ENCODE measurements at places on chromosomes 12 and 14.
A peak's percentile ranks its signal among the peaks of the same experiment; 100 is the strongest.

GRCh38 chr14:77017666-77018065 lies 10.8 kb downstream of the IRF2BPL start:
- DNase-seq = no peak

- DNase-seq = no peak
Measured at GRCh38 chr12:53674977-53675700, 744 bp downstream of the ATP5MC2 start.

DNA sequence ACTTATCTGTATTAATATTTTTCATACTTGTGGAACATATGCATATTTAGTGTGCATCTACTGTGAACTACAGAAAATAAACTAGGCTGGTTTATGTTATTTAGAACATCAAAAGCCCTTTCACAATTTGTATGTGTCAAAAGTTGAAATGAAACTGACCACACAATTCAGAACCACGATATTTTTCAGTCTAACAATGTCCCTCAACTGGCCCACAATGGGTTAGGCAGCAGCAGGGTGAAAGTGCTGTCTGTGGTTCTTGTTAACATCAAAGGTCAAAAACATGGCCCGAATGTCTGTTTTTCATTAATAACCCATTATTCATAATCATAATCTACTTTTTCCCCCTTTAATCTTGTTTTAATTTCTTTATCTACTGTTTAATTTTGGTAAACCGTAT lies 559.9 kb upstream of the ATP2B1 start:
- no peak for DNase-seq

DNA sequence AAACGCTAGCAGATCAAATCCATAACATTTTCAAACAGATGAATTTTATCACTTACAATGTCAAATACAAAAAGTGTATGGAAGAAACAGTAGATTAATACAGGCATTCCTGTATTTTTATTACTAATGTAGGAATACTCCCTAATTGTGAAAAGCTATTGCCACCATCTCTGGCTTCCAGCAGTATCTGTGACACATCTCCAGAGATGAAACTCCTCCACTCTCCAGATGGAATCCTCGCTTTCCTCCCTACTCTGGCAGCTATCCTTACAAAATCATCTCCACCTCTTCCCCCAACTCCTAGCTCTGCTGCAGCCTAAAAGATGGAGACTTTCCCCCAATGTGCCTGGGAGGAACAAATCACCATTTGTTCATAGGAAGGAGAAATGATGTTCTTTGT lies 211.4 kb downstream of the SSPN start:
- DNase-seq = no peak

DNA sequence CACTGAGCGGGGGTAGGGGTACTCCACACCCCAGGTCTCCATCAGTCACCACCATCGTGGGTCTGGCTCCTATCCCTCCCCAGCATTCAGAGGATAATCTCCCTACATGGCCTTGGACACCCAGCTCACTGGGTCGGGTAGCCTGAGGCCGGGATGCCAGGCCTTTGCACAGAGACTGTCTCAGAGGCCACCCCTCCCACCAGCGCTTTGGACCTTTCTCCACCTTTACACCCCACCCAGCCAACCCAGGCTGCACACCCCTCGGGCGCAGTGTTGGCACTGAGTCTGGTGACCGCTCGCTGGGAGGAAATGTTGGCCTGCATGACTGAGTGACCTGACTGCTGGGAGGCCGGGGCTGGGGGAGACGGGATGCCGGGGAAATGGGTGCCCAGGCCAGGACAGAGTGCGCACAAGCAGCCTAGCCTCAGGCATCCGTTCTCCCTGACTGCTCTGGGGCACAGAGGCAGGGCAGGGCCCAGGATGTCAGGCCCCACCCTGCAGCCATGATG lies 10.6 kb upstream of the LBHD2 start:
- peak; percentile 70 for DNase-seq

GRCh38 chr12:7638064-7638759 lies 27.5 kb downstream of the APOBEC1 start:
- no peak for DNase-seq

DNA sequence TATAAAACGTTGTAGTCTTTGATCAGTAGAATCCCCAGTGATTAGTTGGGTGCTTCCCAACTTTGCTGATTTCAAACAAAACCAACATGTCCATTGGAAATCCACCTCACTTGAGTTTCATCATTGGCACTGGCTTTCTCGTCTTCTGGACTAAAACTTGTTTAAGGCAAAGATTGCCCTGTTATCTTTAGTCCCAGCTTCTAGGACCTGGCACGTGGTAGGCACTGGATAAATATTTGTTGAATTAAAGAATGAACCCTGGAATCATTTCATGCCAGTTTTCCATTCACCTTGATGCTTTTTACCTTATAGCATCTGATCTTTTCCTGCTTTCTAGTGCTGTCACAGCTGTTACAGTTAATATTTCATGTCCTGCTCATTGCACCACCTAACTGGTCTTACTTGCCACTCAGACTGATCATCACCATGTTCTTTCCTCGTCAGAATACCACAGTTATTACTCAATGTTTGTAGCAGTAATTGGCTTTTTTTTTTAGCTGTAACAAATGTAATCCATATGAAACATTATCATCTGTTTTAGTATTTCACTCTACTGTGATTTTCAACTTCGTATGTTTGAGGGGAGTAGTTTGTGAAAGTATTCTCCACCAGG lies 7.3 kb upstream of the C12orf50 start:
- no peak for DNase-seq

DNA sequence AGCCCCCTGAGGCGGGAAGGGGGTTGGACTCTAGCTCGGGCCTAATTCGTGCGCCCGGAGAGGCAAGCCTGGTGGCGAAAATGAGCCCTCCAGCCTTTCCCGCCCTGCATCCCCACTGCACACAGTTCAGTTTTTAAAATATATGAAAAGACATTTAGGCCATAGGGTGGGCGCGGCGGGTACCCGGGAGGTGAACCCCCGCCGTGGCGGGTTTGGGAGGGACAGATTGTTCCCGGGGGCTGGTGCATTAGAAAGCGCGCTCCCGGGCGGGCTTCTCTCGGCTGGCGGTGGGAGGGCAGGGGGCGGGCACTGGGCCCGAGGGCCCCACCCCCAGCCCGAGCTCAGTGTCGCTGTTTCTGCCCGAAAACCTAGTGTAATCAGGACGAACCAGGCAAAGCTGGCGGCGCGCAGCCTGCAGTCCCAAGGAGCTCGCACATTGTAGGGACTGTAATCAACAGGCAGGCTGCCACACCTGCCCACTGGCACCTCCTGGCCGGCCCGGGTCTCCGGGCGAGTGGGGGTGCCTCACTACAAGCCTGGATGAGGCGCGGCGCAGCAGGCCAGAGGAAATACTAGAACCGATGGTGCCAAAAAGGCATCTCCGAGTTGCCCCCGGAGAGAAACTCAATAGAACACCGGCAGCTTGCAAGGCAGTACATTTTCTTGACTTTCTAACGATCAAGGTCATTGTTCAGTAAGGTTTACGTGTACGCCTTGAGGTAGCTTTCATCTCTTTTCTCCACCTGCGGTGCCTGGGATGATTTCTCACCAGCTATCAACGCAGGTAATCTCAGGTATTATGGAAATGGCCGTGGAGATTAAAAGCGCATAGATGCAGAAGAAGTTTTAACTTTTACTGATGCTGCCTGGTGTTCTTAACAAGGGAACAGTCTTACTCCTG lies 764 bp upstream of the SPTB start:
- DNase-seq = no peak

- no peak for DNase-seq
Measured at GRCh38 chr12:124264089-124264795, 30.7 kb upstream of the RFLNA start.

GRCh38 chr12:132449565-132450417 lies 40.2 kb upstream of the FBRSL1 start:
- no peak for DNase-seq

DNA sequence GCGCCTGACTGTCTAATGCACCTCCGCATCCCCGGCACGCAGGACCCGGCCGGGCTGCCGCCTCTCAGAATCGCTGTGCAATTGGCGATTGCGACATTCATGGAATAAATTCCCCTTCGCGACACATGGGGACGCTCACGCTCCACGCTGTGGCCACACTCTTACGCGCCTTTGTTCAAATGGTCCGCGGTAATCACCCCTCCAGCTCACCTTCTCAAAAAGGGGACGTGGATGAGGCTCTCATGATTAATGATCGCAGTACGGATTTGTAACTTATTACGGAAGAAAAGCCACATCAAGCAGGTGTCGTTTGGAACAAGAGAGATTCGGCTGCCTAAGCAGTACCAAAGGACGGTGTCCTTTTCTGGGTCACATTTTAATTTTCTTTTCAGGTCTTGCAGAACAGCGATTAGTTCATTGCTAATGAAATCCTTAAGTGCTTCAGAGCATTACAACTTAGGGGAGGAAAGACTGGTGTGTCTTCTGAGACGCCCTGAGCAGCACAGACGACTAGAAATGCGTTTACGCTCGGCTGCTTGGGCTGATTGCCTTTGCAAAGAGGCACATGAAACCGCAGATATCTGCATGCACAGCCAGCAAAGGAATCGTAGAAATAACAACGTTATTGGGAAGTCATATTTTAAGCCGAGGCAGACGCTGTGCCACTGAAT lies 37.3 kb upstream of the ADGRD1 start:
- peak; percentile 14 for DNase-seq

- DNase-seq = no peak
Measured at GRCh38 chr12:116066381-116067230, 210.9 kb downstream of the MED13L start.

DNA sequence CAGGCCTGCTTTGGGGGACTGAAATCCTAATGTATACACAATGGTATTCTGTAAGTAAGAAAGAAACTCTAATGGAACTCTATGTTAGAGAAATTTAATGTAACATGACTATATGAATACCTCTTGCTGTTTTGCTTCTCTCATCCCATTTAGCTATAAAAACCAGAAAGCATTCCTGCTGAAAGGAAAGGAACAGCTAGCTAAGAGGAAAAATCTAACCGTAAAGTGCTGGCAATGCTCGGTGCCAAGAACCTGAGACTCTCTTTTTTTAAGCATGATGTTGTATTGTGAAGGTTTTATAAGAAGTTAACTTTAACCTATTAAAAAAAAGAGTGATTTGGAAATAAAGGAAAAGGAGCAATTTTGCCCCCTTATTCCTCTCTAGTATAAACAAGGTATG lies 75.6 kb upstream of the DACT1 start:
- no peak for DNase-seq

- DNase-seq = no peak
Measured at GRCh38 chr12:71474791-71475190, 35.2 kb downstream of the LGR5 start.

- no peak for DNase-seq
Measured at GRCh38 chr14:68820536-68820935, 27.7 kb upstream of the ZFP36L1 start.

GRCh38 chr12:1078002-1078401 lies 87.0 kb downstream of the ERC1 start:
- DNase-seq = no peak

DNA sequence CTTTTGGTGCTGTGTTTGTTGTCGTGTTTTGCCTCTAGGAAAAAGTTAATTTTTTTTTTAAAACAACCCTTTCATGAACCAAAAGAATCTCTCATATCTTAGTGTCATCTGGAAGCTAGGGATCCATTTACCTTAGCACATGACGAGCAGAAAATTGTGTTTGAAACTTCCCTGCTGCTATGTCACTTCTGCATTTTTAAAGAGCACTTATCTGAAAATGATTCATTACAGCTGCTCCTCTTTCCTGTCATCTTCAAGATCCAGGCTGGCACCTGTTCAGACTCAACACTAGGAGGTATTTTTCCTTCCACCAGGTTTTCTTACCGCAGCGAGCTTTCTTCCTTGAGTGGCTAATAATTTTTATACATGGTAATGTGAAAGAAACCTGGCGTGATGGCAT lies 67.0 kb downstream of the EML1 start:
- no peak for DNase-seq
